ENCODE measurements at places on chromosomes 12 and 14. TPM values are rescaled to one million over a fixed set of nuclear protein-coding genes. Genes with fewer than 3 reads are reported as not detected.
A peak's percentile ranks its signal among the peaks of the same experiment; 100 is the strongest.

PNP gene
- 17.0 TPM for total RNA-seq

GRCh38 chr12:51388069-51388799 is 3.0 kb downstream of the GALNT6 start:
- DNase-seq = no peak

DNA sequence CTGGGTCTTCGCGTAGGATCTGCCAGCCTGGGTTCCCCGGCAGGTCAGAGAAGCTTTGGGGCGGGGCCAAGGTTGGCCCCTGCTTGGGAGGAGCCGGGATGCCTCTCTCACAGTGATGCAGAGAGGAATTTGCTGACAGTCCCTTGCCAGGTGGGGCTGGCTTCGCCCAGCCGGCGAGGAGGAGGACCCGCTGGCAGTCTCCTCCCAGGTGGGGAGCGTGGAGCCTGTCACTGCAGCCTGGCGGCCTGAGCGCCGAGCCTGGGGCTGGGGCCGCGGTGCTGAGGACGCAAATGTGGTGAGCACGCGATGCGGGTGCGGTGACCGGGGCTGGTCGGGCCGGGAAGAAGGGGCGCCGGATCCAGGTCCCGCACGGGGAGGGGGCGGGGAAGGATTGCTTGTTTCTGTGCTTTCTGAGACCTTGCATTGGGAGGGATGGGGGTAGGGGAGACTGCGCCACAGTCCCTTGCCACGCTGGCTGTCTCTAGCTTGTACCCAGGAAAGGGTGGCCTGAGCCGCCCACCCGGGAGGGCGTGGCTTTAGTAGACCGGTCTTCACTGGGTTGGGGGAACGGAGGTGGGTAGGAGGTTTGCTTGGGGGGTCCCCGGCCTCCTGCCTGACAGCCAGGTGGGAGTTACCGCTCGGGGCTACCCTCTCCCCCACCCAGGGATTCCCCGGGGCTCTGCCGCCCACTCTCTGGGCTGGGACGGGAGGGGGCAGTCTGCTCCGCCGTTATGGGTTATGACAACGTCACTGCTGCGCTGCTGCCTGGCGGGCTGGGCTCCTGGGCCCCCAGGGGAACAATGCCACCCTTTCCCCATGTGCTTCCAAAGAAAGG is at the start of gene TMEM63C:
Gene TMEM63C (plus strand): TSS at position 196 of the 835 bp plus-strand sequence. CDS start 37,016 bp downstream, outside the sequence.
- no peak for DNase-seq

- DNase-seq = no peak
These were observed 40.1 kb upstream of the CISTR start for GRCh38 chr12:53791735-53792326.

GRCh38 chr14:101103321-101103901 is 199.9 kb upstream of the RTL1 start:
- no peak for DNase-seq

DNA sequence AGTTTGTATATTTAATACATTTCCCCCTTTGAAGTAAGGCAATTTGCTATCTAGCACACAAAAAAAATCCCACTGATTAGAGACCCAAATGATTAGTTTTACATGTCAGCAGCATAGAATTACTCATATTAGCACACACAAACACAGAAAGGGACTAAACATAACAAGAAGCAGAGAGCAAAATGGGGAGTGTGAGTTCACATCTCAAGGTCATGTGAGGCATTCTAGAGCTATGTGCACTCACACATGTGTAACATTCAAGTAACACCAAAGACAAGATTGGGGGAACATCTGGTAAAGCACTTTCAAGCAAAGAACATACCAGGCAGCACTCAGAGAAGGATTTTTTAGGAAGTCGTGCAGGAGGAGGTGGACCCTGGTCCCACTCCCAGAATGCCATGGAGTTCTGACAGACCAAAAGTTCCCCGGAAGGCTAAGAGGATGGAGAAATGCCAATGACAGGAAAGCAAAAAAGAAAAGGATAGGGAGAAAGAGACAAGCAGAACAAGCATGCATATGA is 105.8 kb upstream of the SINHCAF start:
- DNase-seq = no peak

GRCh38 chr14:85040046-85040685 is 489.8 kb upstream of the FLRT2 start:
- DNase-seq = no peak

DNA sequence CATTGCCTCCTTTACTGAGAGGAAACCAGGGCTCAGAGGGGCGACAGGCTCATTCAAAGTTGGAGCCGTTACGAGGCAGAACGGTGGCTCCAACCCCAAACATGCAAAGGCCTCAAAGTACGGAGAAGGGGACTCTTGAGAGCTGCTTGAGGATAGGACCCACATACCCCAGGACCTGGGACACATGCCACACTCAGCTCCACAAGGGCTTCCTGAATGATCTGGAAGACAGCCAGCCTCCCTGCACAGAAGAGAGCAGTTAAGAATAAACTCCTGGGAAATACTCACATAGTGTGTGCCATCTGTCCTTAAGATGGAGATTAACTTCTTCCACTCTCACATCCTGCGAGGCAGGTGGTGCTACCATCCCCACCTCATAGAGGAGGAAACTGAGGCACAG is 26.6 kb upstream of the NXPH4 start:
- DNase-seq = no peak

DNA sequence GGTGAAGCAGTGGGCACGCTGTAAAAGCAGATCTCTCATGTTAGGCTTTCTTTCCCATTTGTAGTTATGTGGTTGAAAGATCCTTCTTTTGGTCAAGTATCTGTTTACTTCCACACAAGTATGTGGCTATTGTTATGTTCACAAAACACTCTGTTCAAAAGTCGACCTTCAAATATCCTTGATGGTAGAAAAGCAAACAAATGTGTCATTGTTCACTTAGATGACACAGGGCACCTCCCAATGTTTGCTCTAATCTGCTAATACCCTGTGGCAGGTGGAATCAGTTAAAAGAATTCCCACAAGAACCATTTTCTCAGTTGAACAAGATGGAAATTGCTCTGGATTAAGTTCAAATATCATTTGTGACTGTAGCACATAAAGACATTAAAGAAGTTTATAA is 43.6 kb upstream of the NAA30 start:
- DNase-seq = no peak

DNA sequence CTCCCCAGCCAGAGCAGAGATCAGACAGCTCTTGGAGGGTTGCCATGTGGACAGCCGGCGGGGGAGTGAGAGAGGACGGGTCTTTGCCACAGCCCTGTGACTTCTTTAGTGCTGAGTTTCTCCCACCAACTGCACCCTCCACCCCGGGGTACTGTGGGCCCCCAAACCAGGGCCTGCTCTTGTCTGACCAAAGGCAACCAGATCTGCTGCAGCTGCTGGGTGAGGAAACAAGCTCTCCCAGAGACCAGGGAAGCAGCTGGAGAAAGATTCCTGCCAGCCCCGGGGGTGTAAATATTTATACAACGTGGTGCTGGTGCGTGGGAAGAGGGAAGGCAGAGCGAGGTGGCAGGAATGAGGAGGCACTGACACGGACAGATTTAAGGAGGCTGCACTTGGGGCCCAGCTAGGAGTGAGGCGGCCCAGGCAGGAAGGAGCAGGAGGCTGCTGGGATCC is 14.3 kb upstream of the ZFP36L1 start:
- DNase-seq = peak; percentile 52

Measured in tibial nerve (tissue), 4 donors.